ENCODE measurements at places on chromosomes 2 and 18.

DNA sequence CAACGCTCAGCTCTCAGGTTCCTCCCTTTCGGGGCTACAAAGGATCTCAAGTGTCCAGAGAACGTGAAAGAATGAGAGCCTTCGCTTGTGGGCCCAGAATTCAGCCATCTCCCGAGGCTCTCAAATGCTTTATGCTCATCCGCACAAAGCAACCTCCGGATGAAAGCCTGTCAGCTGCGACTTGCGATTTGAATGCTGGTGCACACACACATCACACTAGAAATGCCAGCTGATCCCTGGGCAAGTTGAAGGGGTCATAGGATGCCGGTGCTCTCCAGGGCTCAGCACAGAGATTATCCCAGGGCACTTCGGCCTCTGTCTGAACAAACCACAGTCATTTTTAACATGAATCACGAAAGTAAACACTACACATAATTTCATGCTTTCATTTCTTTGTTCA, 141.8 kb upstream of the MYT1L start:
- no peak for DNase-seq

- no peak for DNase-seq
Observed at GRCh38 chr2:188506843-188507242, 215.2 kb downstream of the GULP1 start.

DNA sequence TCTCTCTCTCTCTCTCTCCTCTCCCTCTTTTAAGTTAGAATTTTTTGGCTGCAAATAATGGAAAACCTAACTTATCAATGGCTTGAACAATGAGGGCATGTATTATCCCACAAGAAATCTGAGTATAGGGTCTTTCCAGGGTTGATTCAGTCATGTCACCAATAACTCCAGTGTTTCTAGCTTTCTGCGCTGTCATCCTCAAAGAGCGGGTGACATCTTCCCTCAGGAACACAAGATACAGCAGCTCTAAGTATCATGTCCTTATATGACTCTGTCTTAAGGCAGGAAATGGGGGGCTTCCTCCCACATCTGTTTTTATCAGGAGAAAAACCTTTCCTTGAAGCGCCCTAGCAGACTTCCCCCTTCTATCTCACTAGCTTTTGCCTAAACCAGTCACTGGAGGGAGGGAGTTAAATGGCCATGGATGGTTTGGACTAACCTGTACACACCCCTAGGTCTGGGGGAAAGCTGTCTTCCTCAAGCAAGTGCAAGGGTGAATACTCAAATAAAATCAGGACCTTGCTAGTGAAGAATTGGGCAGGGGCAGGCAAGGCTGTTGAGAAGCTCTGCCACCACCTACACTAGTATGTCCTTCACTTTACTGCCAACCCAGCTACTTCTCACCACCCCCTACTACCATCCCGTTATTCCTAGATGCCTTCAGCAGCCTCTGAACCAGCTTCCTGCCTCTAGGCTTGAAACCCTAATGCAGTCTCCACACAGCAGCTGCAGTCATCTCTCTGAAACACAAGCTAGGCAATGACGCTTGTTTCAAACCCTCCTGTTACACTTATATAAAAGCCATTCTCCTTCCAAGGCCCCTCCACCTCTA, 7.5 kb upstream of the TUBA4A start:
- no peak for DNase-seq

GRCh38 chr2:20425884-20426283, 21.0 kb upstream of the RHOB start:
- no peak for DNase-seq
